Fibroblast of skin of scalp (primary cell): ENCODE measurements at places on chromosomes 2 and 18.

DNA sequence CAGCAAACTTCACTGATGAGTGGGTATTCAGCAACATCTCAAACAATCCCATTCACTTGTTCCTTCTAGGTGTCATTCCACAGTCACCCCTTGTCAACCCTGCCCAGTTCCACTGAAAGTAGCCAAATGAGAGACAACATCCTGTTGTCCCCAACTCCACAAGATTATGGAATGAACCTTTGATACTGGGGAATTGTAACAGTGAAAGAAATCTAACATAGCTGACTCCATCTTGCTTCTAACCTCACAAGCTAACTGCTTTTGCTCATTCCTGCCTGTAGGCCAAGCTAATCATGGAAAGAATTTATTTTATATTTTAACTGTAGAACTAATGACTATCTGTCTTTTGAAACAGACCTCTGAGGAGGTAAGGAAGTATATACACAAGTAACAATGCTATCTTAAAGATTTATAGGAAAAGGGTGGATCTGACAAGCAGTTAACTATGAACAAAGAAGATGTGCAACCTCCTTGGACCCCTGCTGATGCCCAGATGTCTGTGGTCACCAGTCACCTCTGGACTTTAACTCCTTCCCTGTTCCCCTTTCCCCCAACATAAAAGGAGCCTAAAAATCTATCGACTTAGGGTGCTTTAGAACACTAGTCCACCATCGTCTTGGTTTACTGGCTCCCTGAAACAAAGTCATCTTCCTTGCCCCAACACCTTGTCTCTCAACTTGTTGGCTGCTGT, 6.9 kb upstream of the ANXA4 start:
- no peak for DNase-seq

DNA sequence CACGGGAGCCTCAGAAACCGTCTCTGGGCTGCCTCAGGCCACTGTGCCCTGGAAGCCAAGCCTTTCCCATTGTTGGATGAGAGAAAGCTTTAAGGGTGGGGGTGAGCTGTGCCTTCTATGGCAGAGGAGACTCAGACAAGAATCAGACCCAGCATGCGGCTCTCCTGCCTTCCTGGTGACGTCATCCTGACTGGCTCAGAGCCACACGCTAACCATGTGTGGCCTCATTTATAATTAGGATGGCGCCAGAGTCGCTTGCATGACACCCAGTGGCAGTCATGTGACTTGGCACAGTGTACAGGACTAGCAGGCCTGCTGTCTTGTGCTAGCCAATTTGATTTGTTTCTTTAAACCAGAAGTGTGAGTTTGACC, 99.1 kb downstream of the SH3BP4 start:
- peak; percentile 99 for DNase-seq

DNA sequence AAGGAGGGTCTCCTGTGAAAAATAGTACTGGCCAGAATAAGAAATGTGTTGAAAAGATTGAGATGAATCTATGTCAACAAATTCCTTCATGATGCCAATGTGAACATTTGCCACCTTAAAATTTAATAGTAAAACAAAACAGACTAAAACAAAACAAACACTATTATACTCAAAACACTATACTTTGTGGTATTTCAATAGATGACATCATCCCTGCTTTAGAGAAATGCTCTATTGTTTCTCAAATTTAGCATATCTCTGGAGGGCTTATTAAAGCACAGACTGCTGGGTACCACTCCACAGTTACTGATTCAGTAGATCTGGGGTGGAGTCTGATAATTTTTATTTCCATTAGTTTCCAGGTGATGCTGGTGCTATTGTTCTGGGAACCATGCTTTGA, 579.4 kb upstream of the FAM98A start:
- DNase-seq: no peak

GRCh38 chr2:236682651-236683422, 113.2 kb downstream of the ACKR3 start:
- DNase-seq: no peak

GRCh38 chr2:15965564-15966019, 25.2 kb downstream of the MYCN start:
- no peak for DNase-seq

DNA sequence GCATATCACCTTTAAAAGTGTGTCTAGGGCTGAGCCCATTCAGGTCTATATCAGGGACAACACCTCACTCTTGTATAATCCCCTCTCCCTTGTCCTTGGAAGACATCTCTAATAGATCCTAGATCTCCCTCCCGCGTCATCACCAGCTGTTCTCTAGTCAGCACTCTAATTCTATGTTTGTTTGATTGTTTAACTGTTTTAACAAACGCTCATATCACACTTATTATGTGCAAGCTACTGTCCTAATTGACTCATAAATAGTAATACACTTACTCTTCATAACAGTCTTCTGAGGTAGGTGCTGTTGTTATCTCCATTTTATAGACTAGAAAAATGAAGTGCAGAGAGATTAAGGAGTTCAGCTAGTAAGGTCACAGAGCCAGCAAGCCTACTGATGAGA, 1.6 kb upstream of the ERMN start:
- DNase-seq: no peak

GRCh38 chr2:1790473-1790872, 46.2 kb upstream of the PXDN start:
- no peak for DNase-seq

GRCh38 chr2:112818094-112818902, 18.3 kb downstream of the IL1B start:
- DNase-seq: no peak

DNA sequence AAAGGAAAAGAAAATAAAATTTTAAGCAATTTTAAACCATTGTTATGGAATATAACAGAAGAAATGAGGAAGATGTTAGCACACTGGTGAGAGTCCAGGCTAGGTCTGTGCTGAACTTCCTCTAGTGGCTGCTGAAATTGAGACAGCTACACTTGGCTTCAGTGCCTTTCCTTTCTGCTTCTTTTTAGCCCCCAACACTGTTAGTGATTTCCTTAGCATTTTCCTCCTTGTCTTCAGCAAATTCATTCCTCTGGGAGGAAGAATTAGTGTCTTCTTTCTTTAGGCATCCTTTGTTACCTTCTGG, 47.6 kb downstream of the ITGAV start:
- DNase-seq: no peak

DNA sequence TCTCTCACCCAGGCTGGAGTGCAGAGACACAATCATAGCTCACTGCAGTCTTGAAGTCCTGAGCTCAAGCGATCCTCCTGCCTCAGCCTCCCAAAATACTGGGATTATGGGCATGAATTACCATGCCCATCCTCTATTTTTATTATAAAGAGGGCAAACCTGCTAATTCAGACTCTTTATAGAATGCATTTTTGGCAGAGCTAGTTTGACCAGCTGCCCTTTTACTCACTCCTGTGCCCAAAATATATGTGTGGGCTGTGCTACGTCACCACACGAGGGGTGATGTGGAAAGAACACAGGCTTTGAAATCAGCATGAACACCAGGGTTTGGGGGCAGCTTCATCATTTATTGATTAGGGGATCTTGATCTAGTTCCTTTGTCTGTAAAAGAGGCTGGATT, 137.8 kb downstream of the CLIP4 start:
- DNase-seq: no peak

GRCh38 chr2:26721115-26722032, 28.9 kb downstream of the KCNK3 start:
- DNase-seq: no peak

- DNase-seq: peak; percentile 2
Measured at GRCh38 chr2:29920631-29921559, 491 bp downstream of the ALK start.

DNA sequence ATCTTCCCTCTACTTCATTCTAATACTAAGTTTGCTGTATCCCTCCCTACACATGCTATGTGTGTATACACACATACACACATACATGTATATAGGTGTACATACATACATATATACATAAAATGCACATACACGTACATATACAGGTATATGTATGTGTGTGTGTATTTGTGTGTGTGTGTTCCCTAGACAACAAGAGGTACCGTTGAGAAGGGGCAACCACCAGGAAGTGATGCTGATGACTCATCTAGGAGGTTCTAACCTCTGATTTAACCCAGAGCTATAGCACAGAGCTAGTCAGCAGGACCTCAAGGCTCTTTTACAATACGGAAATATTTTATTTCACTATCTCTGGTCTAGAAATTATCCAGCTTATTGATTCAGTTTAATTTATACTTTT, 139.2 kb downstream of the LAMA3 start:
- DNase-seq: no peak

- DNase-seq: peak; percentile 98
Measured at GRCh38 chr2:234341306-234341985, 155.4 kb downstream of the ARL4C start.

GRCh38 chr18:12079491-12080237, 14.0 kb upstream of the ANKRD62 start:
- peak; percentile 91 for DNase-seq

- no peak for DNase-seq
Measured at GRCh38 chr2:112480530-112481049, 1.4 kb upstream of the TTL start.

DNA sequence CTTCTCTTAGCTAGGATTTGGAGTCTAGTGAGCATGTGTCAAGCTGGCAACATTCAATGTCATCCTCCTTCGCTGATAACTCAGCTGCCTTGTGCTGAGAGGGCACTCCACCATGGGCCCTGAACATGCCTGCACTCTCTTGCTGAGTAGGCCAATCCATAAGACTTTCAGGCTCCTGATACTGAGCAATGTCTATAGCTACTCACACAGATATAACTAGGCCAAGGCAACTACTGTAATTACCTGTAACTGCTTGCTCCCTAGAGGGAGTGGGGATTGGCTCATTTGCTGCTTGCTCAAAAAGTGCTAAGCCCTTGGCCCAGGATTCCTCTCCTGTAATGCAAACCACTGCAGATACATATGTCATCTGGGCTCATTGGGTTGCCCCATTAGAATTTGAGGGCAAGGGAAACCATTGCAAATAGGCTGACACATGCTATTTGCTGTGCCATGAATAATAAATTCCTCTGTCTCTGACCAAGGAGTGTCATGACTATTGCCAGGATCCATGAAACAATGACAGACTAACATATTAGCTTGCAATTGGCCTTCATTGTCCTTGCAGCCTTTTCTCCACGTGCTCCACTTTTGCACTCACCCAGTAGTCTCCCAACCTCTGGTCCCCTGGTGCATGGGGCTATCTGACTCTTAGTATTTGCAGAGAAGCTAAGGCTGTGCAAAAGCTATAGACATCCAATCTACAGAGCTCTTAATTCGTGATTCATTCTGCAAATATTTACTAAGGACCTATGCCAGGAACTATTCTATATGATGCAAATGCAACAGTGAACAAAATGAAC, 36.9 kb upstream of the BMPR2 start:
- DNase-seq: peak; percentile 88

GRCh38 chr2:202113571-202114142, 40.6 kb downstream of the KIAA2012 start:
- DNase-seq: peak; percentile 28

- DNase-seq: no peak
Measured at GRCh38 chr2:101740555-101740964, 43.1 kb downstream of the MAP4K4 start.

- DNase-seq: no peak
Measured at GRCh38 chr2:40396124-40396523, 55.8 kb downstream of the SLC8A1 start.

DNA sequence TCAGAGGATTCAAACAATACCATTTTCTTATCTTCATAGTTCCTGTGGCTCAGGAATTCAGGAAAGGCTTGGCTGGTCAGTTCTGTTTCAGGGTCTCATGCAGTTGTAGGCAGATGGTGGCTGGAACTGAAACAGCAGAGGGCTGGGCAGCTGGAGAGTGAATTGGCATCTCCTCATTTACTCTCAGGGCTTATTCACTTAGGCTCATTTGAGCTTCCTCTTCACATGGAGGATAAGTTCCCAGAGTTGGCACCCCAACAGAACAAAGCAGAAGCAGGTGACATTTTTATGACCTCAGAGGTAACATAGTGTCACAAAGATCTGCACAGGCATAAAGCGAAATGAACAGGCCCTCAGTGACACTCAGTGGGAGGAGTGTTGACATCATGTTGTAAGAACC, 66.1 kb downstream of the RBBP8 start:
- peak; percentile 6 for DNase-seq

DNA sequence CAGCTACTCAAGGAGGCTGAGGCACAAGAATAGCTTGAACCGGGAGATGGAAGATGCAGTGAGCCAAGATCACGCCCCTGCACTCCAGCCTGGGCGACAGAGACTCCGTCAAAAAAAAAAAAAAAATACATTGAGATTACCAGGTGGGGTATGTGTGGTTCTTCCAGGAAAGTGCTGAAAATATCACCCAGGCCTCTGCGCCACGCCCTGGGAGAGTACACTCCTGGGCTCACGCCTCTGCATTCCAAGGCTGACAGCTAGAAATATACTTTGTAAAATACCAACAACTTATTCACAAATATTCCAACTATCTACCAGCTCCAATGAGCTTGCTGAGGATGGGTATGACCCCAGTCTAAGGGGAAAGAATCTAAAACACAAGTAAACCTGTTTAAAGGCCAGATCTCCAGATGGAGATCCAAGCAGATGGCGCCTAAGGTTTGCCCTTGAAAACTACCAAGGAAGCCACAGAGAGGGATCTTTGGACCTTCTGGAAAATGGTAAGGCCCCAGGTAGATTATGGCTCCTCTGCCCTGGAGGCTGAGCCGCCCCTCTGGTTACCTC, 21.6 kb upstream of the B3GNT7 start:
- no peak for DNase-seq

DNA sequence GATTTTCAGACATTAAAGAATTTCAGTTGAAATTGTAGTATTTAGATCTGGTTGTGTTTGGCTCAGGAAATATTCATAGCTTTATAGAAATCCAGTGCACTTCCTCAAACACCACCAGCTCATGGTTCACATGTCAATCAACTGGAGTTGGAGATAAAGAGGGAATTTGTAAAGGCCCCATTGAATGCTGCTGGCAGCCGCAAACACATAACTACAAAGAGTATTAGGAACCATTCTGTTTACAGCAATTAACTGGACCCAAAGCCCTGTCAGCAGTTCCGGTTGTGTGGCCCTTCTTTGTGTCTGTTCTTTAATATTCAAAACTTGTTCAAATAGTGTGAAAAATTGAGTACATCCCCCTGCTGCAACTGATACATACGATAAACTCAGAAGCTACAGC, 107.4 kb upstream of the LRRTM4 start:
- no peak for DNase-seq

DNA sequence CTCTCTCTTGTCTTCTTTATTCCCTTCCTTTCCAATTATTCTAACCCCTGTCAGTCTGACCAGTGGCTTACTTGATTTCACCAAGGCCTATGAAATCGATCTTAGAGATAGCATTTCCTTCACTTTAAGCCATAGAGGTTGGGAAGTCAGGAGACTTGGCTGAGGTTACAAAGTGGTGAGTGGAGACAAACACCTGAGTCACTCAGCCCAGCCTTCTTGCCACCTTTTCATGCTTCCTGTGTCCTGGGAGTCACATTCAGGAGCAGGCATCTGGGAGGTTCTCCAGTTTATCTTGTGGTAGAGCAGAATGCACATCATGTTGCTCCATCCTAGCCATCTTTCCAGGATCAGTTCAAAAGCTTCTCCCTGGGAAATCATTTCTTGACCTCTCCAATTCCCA, 59.1 kb downstream of the VSNL1 start:
- DNase-seq: no peak

DNA sequence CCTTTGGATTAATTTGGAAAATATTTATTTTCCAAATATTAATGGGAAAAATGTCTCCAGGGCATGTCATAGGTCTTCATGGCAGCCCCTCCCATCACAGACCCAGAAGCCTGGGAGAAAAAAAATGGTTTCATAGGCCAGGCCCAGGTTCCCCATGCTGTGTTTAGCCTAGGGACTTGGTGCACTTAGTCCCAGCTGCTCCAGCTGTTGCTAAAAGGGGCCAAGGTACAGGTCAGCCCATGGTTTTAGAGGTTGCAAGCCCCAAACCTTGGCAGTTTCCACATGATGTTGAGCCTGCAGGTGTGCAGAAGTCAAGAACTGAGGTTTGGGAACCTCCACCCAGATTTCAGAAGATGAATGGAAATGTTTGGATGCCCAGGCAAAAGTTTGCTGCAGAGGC, 309.6 kb downstream of the SOCS6 start:
- no peak for DNase-seq
